ENCODE measurements at places on chromosomes 1 and 21.
A peak's percentile ranks its signal among the peaks of the same experiment; 100 is the strongest.

- no peak for DNase-seq
These were observed 79.6 kb downstream of the ST3GAL3 start for GRCh38 chr1:43786960-43787359.

GRCh38 chr1:156751451-156751756 lies at the start of gene HDGF:
TSS of gene HDGF (minus strand) at chr1:156751675. CDS start at chr1:156751429, 246 bp downstream.
- DNase-seq, result no peak

DNA sequence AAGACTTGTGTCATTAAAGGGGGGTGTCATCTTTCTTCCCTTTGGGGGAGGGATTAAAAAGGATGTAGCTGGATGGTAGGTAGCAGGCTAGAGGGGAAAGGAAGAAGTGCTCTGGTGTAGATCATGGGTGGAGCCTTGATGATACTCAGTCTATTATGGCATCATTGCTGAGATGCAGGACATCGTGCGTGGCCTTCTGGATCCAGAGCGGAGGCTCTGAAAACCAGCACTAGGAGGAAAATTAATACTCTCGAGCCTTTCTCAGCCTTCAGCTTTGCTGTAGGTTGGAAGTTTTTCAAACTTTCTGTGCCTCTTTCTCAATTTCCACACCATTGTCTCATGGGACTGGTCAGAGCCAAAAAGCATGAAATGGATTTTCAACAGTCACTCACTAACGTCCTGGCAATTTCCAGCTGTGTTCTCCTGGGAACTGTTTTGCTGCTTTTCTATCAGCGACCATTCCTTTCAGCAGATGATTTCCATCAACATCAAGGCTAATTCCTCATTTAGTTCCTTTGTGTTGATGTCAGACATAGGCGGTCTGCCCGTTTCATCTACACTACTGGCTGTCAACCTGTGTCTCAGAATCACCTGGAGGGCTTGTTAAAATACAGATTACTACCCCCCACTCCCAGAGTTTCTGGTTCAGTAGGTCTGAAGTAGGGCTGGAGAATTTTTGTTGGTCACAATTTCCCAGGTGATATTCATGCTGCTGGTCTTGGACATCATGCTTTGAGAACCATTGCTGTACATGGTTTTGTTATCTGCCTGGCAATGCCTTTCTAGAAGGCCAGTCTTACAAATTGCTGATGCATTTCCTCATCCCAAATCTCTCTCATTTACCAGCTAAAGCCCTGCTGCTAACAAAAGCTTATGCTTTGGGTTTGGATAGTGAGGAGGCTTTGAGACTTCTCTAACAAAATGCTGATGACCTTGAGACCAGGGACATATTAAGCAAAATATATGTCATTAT lies 7.7 kb downstream of the CACNA1E start:
- no peak for DNase-seq

GRCh38 chr1:115090540-115090939 lies 1.2 kb upstream of the TSPAN2 start:
- no peak for DNase-seq

DNA sequence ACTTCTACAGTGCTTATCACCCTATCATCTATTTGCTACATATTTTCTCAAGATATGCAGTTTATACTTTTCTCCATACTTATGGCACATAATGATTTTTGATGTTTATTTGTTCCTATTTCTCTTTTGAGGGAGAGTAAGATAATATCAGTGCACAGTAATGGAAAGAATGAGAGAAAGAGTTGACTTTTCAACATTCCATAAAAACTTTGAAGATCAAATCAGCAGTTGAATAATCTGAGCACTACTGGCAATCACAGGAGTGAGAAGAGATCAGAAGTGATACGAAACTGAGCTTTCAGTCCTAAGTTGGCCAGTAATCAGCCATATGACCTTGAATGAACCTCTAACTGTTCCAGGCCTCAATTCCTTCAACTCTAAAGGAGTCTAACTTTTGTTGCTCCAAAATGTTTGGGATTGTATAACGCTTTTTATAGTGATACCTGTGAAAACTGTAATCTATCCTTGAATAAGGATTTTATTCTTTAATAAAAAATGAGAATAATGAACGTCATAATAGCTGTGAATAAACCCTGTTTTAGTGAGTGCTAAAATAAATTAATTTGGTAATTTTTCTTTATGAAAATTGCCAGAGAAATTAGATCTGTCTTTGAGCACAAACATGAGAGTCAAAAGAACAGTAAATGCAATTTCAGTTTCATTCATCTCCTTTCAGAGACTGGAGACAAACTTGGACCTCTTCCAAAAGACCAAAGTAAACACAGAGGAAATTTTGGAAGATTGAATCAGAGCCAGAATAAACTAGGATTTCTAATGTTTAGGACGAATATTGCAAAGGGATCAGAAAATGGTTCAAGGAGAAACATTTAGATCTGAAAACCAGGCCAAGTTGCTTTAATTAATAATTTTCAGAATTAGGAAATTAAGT lies 309.9 kb downstream of the ADGRL2 start:
- DNase-seq, result peak; percentile 64

GRCh38 chr1:172400722-172401105 lies 19.8 kb upstream of the C1orf105 start:
- DNase-seq, result no peak

GRCh38 chr1:244758708-244759107 lies 76.8 kb upstream of the COX20 start:
- no peak for DNase-seq

DNA sequence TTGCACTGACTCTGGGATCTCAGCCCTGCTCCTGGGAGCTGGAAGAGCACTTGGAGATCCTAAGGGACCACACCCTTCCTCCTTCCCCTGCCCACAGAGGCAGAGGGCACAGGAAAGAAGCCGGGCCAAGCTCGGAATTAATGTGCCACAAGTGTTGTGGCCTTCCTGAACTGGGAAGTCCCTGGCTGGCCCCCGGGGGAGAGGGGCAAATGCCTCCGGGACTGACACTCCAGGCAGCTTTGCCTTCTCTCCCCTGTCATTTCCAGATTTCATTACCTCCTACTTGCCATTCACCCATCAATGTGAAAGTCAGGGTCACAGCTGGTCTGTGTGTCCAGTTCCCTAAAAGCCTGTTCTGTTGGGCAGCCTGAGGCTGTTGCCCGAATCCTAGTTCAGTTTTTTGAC lies 21.7 kb downstream of the SESN2 start:
- no peak for DNase-seq

GRCh38 chr1:161038523-161039153 lies at the start of gene TSTD1:
TSS of gene TSTD1 (minus strand) at chr1:161038964. CDS start at chr1:161038889, 75 bp downstream.
- DNase-seq, result peak; percentile 53

DNA sequence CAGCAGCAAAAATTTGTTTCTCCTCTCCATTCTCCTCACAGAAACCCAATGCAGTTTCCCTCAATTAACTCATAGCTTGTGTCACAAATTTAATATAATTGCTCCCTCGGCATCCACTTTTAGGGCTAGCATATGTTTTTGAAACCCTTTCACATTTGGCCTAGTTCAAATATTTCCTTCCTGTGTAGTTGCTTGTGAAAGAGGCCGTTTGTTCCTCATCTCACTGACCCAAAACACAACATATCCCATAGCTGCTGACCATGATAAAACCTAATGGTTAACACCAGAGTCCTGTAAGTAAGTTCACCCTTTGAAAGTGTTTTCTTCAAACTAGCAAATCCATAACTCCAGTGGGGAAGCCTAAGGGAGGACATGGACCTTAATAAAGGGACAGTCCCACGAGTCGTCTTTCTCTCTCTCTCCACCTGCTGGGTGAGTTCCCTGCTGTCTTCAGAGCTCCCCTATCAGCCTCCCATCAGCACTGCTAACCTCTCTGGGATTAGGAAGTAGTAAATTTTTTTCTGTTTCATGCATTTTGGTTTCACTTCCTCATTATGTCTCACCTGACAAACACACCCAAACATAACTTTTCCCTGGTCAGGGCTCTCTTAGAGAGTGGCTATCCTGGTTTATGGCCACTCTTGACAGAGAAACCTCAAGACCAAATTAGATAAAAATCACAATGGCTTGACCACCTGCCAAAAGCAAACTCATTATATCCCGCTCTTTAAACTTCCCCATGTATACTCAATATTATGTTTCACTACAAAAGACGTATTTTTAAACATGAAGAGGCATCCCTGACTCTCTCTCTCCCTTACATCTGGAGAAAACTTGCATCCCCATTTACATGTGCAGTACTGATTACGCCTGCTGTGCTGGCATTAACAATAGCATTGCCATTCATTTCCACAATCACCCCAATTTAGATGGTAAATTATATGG lies 177.7 kb upstream of the HP1BP3 start:
- peak; percentile 15 for DNase-seq

- DNase-seq, result no peak
These were observed 97.8 kb downstream of the ZFYVE9 start for GRCh38 chr1:52239708-52240001.

DNA sequence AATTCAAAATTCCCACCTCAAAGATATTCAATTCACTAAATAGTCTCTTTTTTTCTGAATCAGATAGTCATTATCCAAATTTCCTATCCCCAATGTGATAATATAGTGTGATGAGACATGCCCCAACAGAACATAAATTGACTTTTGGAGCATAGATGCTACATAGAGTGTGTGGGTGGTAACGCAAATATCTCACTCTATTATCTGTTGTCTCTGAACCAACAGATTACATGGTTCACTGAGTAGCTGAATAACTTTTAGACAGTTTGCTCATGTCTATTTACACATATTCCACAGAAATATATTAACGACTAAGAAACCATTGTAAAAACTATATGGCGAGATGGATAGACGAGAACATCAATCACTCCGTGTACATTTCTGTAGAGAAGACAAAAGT lies 209.9 kb downstream of the BARHL2 start:
- DNase-seq, result no peak

DNA sequence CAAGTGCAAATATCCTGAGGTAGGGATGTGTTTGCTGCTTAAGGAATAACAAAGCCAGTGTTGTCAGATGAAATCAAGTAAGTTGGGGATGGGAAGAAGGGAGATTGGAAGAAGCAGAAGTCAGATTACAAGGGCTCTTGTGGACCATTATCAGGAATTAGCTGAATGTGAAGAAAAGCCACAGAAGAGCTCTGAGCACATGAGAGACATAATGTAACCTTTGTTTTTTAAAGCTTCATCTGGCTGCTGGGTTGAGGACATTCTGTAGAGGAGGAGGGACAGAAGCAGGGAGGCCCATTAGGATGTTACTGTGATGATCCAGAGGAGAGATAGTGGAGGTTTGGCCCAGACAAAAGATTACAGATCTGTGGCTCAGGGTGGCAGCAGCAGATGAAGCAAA lies 111.7 kb downstream of the DUSP10 start:
- no peak for DNase-seq

DNA sequence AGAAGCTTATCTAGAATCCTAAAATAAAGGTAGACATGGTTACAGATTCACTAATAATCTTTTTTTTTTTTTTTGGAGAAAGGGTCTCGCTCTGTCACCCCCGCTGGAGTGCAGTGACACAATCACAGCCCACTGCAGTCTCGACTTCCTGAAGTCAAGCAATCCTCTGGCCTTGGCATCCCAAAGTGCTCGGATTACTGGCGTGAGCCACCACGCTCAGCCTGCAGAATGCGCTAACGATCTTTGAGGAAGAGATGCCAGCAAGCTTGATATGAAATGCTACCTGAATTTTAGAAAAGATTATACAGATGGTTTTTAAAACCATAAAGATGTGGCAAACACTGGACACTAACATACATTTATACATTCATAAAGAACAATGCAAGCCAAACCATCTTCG lies 4.1 kb upstream of the GNPAT start:
- no peak for DNase-seq

GRCh38 chr1:71587961-71588360 lies 507.1 kb upstream of the ZRANB2 start:
- DNase-seq, result no peak

Measured in NCI-H1092 (cell line).